ENCODE measurements at places on chromosomes 6 and 20.

GRCh38 chr6:44040786-44041185 lies 86.5 kb downstream of the MRPL14 start:
- no peak for DNase-seq

DNA sequence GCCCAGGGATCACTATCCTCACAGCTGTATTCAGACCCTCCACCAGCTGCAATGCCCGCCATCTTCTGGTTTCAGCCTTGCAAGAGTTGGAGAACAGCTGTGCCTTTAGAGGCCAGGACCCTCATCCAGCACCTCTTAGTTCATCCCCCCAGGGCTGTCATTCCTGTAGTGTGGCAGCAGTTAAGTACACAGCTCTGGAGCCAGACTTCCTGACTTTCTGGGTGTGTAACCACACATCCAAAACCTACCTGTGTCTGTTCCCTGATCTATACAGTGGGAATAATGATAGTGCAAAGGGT lies 452 bp upstream of the TREM2 start:
- no peak for DNase-seq

DNA sequence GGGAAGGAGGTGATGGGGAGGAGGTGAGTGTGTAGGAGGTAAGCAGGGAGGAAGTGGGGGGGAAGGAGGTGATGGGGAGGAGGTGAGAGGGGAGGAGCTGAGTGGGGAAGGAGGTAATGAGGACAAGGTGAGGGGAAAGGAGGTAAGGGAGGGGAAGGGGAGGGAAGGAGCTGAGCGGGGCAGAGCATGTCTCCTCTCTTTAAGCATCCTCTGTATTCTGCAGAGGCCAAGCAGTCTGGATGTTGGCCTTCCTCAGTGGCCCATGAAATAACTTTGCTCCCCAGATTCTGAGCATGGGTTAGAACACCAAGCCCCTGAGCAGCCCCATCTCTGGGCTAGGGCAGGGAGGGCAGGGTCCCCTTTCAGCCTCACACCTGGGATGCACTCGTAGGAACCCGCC lies 84.6 kb downstream of the EDN3 start:
- no peak for DNase-seq

- no peak for DNase-seq
These were observed 6.3 kb downstream of the RAET1L start for GRCh38 chr6:150018846-150019580.
